ENCODE measurements at places on chromosomes 2 and 18.

DNA sequence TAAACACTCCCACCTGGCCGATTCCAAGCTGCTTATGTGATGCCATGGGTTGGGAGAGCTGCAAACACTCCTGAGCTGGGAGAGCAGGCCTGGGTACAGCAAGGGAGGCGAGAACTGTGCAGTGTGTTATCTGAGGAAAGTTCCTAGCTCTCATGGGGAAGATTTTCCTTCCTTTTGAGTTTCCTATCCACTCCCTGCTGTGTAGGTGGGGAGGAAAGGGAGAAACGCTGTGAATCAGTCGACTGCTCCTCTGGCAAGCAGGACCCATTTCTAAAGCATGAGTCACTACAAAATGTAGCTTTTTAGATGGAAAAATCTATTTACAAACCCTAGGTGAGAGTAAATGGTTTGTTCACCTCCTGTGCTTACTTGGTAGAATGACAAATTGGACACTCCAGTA, 80.4 kb downstream of the SH3RF3 start:
- no peak for DNase-seq

DNA sequence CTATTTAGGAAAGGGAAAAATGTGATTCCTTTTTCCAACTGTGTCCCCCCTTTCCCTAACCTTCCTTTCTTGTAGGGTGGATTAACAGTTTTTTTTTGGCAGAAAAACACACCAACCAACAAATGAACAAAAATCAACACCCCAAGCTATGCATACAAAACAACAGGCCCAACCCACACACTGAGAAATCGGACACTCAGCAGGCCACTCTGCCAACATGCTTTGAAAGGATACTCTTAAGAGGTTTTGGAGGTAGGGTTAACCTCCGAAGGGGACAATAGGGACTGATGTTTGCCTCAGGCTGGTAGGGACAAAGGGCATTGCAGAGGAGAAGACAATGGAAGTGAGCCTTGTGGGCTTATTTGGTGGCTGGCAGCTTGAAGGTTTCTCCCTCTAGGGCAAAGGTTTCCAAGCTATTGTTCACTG, 33.1 kb upstream of the POLE4 start:
- no peak for DNase-seq

- no peak for DNase-seq
Measured at GRCh38 chr2:152176113-152176714, 651 bp upstream of the STAM2 start.

DNA sequence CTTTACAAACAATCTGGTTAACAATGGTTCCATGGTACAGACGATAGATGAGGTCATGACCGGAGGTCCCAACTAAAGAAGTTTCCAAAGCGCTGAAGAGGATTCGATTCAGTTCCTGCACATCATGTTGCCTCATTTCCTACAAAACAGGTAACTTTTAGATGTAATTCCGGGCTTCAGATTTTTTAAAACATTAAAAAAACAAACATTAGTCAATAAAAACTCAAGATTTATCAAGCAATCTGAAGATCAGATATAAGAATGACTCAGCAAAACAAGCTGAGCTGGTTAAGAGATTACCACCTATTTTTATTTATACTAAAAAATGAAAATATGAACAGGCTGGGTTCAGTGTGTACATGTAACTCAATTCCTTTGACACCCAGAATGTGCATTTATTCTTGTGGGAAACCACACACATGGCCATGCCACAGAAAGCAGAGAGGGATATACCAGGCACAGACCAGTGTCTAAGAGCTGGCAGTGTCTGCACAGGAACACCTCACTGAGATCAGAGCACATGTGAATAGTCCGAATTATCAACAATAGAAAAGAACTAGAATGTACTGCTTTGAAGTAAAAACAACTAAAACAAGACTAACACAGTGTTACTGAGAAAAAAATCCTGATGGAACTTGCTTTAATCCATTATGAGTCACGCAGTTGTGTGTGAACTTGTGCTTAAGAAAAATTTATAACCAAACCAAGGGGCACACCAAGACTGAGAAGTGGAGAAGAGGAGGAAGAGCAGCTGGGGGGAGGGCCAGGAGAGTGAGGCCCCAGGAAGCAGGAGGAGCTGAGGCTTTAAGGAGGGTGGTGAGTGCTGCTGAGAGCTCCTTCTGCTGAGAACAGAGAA, 9.5 kb downstream of the USP40 start:
- no peak for DNase-seq

GRCh38 chr18:832085-832681, 20.1 kb upstream of the YES1 start:
- DNase-seq: no peak

DNA sequence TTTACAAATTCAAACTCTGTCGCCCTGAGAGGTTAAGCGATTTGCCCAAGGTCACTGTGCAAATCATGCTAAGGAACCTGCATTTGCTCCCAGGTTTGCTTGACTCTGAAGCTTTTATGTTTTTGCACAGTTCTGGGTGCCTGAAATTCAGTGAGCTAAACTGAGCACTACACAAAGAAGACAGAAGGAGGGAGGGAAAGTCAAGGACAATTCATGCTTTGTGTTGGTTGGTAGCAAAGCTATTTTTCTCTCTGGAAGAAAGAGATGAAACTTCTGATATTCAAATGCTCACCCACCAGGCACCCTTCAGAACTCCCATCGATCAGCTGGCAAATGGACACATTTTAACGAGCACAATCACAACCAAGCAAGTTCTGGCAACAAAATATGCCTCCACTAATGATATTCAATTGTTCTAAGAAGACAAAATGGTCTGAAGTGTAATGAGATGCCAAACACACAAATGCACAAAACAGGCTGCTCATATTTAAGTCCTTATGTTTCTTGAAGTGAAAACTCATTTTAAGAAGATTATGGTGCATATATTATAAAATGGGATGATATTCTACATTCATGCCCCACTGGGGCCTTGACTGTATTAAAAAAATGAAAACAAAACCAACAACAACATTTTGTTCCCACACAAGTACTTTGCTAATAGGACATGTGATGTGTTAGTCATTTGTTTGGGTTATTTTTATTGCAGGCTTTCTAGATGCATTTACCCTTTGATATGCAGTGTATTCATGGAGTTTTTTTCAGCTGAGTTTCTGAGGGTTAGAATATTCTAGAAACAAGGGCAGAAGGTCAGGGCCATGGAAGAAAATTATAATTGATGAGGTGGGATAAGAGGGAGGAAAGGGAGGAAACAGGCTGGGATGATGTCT, 445.6 kb upstream of the CELF4 start:
- DNase-seq: no peak

- no peak for DNase-seq
Measured at GRCh38 chr2:112699984-112700667, 20.7 kb upstream of the NT5DC4 start.

DNA sequence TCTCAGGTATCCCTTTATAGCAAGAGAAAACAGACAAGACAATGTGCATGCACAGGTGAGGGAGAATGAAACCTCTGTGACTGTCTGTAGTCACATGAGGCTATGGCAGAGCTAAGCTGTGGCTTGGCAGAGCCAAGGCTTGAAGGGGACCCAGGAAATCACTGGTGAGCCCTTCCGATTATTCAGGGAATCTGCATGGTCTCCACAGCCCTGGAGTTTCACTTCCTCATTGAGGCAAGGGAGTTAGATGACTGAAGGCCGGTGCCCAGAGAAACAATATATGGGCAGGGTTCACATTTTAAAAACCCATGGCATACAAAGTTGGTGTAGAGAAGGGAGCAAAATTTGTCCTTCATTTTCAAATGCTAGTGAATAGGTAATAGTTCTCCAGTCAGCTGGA, 144.4 kb upstream of the REV1 start:
- no peak for DNase-seq

DNA sequence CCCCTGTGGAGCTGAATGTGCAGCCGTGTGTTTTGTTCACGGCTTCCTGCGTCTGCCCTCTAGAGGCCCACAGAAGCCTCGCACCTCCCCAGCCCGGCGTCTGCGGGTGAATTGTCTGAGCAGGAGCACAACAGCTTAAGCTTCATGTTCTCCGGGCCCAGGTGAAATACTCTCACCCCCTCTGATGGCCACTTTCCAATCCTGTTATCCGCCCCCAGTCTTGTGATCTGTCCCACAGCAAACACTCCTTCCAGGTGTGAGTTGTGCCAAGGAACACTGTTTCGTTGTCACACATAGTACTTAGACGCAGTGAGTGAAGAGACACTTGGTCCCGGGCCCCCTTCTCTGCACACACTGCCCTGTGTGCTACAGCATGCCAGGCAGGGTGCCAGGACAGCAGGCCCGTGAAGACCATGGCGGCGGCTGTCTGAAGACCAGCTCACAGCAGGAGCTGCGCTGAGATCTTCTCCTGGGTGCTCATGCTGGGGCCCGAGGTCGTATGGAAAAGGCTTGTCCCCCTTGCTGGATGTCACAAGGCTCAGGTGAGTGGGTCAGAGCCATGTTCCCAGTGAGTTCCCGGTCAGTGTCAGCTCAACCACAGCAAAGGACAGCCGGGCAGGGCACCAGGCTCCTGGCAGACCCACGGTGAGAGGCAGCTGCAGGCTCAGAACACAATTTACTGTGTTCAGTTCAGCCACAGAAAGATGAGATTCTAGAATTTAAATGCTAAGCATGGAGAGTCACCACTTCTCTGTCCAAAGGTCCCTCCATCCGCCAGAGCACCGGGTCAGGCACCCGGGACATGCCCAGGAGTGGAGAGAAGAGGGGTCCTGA, 6.8 kb upstream of the PXDN start:
- DNase-seq: no peak

All from stimulated activated CD4-positive, alpha-beta T cell treated with anti-CD3 and anti-CD28 coated beads, TNF-alpha, amount 100 ng/mL, for 1 hour (primary cell).